AG04449 (cell line): ENCODE measurements at places on chromosomes 6 and 20.

GRCh38 chr20:24395151-24395550, 74.3 kb upstream of the SYNDIG1 start:
- no peak for DNase-seq

DNA sequence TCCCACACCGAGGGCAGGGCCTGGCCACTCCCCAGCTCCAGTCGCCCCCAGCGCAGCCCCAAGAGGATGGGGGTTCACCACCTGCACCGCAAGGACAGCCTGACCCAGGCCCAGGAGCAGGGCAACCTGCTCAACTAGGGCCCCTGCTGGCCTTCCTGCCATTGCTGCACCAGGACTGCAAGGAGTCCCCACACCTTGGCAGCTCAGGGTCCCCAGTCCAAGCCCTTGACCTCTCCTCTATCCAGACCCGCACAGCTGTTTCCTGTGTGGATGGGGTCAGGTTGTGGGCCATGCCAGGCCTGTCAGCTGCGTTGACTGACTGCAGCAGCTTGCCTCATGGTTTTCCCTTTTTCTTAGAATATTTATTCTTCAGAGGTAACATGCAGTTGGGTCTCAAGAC, 4.4 kb downstream of the LRRC73 start:
- no peak for DNase-seq

DNA sequence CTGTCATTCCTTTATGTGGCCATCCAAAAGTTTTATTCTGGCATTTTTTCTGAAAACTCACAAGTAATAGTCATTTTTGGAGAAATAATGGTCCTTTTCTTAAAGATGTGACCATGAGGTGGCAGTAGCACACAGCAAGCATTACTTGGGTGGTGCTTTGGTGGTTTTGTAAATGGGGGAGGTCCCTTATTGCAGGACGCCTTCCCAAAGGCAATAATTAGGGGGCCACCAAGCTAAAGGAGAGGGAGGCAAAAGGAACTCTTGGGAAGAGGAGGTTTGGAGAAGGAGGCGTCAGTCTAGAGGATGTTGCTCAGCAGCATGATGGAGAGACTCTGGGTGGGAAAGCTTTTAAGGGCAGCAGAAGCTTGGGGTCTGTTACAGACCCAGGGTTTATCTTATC, 422.6 kb upstream of the MMS22L start:
- DNase-seq, result no peak

GRCh38 chr20:60101201-60101890, 143.1 kb downstream of the CDH26 start:
- no peak for DNase-seq

DNA sequence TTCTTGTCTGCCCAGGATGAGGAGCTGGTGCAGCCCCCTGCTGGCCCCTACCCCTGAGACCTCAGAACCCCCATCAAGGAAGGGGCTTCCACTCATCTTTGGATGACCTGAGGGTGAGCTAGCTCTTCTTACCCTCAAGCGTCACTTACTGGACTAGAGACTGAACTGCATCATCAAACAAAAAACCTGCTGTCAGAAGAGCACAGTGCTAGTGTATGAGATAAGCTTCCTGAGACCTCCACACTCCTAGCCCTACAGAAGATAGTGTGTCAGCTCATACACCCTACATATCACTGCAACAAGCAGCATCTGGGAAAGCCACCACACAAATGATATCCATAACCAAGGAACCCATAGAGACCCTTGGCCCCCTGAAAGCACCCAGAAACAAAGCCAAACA, 15.0 kb downstream of the SLC22A16 start:
- no peak for DNase-seq

DNA sequence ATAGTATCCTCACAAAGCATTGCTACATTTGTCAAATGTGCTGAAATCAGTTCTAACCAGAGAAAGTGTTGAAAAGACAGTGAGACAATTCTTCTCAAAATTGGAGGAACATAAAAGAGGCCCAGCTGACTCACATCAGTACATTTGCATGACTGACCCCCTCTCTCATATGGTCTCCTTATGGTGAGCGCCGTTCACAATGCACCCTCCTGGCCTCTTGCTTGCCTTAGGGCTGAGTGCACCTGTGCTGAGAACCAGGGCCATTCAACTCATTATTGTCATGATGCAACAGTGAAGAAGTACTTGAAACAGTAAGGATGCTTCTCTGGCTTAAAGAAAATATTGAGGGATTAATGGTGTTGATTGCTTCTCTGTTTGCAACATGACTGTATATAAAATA, 375.2 kb upstream of the AGPAT4 start:
- DNase-seq, result no peak

DNA sequence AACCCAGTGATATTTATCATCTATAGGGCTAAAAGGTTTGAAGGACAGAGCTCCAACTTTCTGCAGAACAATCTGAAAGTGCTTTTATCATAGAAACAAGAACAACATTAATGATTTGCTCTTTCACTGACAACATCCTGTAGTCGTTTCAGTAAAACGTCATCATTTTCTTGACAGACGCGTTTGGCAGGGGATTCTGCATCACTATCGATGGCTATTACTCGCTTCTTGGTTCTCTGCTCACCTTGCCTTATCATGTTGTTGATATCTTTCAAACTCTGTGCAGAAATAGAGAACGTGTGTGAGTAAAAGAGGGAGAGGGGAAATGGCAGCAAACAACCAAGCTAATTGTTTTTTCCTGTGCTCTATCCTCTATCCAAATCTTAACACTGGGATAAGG, 47.1 kb upstream of the SAMHD1 start:
- DNase-seq, result no peak

DNA sequence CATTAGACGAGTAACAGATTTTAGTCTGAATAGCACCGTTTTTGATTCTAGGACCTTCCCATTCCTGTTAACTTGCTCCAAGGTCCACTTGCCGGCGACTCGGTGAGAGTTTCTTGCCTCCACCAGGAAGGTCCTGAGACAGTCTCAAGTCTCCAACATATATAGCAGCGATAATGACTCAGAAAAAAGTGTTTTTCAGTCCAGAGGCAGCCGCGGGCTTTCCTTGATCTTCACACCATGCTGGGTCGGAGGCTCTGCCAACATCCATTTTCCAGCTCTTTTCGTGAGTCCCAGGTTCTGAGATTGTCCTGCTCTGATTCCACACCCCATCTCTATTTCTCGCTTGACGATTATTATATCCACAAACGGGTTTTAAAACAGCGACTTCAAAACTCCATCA, 170.5 kb downstream of the GPX5 start:
- no peak for DNase-seq

DNA sequence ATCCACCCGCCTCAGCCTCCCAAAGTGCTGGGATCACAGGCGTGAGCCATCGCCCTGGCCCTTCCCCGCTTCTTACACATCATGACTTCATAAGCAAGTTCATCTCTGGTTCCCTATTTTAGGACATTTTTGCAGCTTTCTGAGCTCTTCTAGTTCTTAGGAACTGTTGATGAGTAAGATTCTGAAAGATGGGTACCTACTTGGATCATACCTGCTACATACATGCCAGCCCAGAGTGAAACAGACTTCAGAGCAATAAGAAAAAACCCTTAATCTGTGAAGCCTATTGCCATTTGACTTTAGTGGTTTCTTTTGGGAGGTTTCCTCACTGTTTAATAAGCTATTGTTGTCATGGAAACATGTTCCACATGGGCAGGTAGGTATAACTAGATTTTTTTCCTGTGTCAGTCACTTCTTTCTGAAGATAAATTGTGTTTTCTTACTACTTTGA, 27.9 kb upstream of the TMEM217 start:
- DNase-seq, result no peak

- DNase-seq, result no peak
Measured at GRCh38 chr20:57261457-57262251, 4.8 kb downstream of the BMP7 start.

DNA sequence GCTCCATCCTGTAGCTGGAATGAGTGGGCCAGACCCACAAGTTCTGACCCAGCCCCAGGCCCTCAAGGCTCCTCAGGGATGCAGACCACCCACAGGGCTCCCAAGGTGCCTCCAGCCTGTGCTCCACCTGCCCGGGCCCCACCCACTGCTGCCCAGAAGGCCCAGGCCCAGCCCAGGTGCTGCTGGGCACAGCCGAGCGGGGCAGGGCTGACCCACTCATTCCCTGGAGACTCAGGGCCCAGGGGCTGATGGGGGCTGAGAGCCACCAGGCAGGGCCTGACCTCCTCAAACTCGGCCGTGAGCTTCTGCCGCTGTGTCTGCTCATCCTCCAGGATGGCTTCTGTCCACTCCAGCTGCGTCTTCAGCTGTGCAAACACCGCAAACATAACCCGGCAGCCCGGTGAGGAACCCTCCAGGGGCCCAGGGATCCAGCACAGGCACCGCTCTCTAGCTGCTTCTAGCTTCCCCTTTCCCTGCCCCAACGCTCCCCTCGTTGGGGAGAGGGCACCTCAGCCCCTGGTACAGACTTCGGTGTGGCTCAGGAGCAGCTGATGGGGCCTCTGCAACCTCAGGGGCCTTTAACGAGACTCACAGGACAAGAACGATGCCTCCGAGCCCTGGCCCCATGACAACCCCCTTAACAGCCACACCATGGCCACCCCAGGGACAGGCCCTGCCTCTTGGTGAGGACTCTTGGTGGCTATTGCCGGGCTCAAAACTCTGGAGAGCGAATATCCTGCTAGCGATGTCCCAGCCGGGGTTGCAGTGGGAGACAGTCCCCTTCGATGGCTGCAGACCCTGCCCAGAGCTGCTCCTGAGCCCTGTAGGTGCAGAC, 46.0 kb downstream of the DSTN start:
- no peak for DNase-seq

- DNase-seq, result no peak
Measured at GRCh38 chr20:18496042-18496441, 983 bp downstream of the RBBP9 start.

DNA sequence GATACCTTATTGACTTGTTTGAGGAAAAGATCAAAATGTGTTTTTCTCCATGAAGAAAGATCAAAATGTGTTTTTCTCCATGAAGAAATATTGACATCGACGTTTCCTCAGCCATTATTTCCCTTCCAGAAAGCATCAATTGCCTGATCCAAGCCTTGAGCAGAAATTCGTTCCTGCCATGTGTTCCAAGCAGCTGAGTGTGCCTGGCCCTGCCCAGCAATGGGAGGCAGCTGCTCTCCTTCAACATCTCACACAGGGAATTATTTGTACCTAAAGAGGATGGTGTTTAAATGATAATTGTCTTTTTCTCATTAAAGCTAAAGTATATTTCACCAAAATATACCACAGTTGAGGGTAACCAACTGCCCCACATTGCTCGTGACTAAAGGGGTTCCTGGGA, 7.8 kb upstream of the DUSP22 start:
- DNase-seq, result no peak
